ENCODE measurements at places on chromosomes 3 and 15.

GRCh38 chr3:159169828-159170227 lies 368.0 kb downstream of the MFSD1 start:
- DNase-seq: no peak

GRCh38 chr3:168796339-168796738 lies 700.6 kb upstream of the GOLIM4 start:
- no peak for DNase-seq

DNA sequence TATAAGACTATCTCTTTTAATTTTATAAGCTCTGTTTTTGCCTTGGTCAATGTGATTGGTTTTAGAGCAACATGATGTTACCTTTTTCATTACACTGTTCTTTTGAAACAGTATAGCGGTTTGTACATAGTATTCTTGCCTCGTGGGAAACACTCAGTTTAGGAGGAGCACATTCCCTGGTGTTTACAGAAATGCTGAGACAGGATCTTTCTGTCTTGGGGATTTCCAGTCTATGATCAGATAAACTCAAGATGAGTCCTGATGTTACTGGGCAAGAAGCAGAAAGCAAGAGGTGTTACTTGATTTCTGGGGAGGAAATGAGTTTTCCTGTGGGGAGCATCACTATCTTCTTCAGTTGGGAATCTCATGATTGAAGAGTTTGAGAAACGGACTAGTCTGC lies 2.5 kb downstream of the TMEM266 start:
- no peak for DNase-seq

GRCh38 chr15:28975766-28976179 lies 90.0 kb downstream of the APBA2 start:
- DNase-seq: no peak

DNA sequence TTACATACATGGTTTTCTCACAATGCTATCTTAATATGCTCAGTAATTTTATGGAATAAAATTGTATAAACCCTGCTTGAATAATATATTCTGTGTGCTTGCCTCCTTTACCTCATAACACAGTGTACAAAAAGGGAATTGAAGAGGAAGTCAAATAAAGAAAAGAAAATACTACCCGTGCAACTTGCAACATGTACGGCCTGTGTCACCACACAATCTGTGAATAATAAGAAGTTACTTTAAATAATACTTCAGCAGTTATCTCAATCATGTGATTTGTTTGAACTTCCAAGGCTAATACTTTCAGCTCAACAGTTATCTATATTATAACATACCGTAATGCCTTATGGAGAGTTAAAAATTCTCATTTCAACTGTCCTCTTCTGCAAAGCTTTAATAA lies 58.1 kb upstream of the SATB1 start:
- no peak for DNase-seq

GRCh38 chr3:377158-377561 lies 180.6 kb downstream of the CHL1 start:
- no peak for DNase-seq

DNA sequence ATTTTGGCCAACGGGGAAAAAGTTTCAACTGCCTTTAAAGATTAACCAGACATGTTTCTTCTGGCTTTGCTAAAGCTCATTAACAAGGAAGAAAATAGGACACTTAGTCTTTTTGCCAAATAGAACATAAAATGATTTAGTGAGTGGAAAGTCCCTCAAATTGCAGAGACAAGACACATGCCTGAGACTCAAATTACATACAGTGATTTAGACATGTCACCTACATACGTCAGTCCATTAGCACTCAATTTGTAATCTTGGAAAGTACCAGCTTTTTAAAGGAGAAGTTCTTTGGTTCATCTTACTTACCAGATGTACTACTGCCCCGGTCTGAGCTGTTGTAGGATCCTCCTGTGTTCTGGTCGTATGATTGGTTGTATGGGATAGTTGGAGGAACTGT lies 1134.2 kb downstream of the ROBO1 start:
- DNase-seq: no peak

- DNase-seq: no peak
Measured at GRCh38 chr3:193769437-193769836, 176.4 kb downstream of the OPA1 start.

DNA sequence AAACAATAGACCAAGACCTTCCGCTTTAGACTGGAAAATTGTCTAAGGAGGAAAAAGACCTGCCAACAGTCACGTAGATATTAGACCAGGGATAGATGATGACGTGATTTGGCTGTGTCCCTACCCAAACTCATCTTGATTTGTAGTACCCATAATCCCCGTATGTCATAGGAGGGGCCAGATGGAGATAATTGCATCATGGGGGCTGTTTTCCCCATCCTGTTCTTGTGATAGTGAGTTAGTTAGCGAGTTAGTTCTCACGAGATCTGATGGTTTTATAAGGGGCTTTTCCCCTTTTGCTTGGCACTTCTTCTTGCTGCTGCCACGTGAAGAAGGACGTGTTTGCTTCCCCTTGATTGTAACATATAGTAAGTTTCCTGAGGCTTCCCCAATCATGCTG lies 31.7 kb upstream of the SUCLG2 start:
- DNase-seq: no peak

- DNase-seq: no peak
Measured at GRCh38 chr15:59060348-59060747, 44.6 kb upstream of the CCNB2 start.

DNA sequence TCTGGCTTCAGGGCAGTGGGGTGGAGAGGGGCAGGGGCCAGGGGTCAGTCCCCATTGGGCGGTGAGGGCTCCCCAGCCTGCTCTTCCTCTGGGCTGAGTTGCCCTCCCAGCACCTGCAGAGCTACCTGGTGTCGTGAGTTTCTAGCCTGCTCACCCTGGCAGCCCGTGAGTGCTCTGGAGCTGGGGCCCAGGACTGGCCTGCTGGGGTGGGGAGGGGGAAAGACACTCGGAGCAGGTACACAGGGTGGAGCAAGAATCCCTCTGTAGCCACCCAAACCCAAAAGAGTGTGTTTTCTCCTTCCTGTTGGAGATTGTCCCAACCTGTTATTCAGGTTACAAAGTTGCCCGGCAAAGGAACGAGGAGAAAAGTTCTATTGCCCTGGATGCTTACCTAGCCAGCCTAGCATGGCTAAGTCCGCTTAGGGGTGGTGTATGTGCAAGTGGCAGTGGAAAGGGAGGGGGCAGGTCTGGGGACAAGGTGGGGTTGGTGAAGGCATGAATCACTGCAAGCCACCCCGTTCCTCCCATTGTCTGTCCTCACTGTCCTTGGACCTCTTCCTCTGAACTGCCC lies 8.9 kb downstream of the FAM3D start:
- DNase-seq: no peak

- DNase-seq: no peak
Measured at GRCh38 chr15:26433818-26434217, 339.0 kb downstream of the GABRB3 start.

DNA sequence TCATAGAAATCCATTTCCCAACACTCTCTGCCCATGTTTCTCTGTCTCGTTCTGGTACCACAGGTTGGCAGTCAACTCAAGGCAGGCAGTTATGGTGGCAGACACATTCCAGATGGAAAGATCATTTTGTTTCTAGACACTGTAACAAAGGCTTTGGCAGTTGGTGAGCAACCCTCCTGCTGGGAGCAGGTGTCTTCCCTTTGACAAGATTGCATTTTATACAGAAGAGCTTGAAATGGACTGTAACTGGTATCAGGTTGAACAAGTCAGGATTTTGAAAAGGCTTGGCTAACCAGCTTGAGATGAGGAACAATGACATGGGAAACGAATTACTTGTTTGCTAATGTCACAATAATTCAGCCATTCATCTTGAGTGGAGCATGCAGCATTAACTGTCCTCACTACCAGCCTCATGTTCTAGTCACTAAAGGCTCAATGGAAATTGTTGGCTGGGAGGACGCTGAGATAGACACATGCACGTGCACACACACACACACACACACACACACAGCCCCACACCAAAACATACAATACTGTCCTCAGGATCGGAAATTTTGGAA lies 170.0 kb downstream of the SEMA6D start:
- DNase-seq: peak; percentile 96

GRCh38 chr3:172211123-172211522 lies 171.7 kb downstream of the FNDC3B start:
- DNase-seq: no peak

DNA sequence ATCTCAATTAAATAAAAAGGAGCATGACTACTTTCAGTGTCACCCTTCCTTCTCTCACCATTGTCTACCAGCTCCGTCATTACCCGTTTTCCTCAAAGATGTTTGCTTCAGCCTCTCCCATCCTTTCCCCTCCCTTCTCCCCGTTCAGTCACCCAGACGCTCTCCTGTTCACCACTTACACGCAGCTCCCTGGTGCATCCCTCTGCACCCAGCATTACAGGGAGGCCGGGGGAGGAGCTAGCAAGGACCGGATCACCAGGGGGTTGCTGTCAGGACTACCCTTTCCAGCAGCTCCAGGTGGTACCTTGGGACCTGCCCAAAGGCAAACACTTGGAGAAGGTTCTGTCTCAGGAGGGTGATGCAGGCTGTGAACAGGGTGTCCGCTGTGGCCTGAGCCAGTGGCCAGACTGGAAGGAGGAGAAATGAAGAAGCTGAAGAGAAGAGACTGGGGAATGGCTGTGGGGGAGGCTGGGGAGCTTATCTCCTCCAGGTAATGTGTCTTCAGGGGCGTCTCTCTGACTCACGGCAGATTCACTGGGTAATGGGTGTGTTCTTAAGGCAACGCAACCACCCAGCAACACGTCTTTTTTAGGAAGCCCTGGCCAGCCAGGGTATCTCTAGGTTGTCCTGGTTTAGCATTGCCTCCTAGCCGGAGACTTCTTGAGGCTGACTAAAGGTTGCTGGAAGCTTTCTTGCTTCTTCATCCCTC lies 21.8 kb upstream of the BDH1 start:
- DNase-seq: no peak

DNA sequence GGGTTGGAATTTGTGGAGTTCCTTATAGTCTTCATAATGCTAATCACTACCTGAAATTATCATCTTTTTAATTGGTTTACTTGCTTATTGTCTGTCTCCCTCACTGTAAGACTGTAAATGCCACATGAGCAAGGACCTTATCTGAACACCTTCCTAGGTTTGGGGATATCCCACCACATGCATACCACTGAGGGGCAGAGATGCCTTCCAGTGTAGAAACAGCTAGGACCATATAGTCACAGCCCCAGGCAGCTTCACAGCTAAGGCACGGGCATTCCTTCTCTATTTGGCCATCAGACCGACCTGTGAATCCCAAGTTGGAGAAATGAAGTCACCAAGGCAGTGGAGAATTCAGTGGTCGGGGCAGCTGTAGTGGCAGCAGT lies 28.6 kb downstream of the PAQR9 start:
- DNase-seq: no peak

- DNase-seq: no peak
Measured at GRCh38 chr15:80974914-80975313, 14.7 kb downstream of the MESD start.

DNA sequence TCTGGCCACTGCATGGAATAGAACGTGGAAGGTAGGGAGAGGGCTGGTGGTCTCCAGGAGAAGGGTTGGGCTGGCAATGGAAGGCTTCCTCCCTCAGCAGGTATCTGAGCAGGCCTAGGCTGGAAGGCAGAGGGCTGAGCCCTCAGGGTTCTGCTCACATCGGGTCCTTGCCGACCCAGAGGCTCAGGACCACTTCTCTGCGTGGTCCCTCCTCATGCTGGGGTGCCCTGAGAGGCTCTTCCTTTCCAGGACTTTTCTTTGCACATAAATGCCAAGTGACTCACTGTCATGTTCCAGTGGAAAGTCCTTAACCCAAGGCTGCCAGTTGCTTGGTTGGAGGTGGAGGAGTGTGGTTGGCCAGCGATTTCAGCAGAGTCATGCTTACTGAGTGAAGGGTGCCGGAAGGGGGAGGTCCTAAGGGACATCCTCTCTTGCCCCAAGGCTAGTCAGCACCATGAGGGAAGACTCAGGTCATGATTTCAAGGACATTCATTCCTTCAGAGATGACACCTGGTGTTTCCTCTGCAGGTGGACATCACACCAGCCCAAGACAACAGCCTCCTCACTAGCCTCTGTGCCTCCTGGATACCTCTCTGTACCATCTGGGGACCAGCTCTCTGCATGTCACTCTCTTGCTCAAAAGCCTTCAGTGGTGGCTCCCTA lies 8.2 kb downstream of the SLC6A6 start:
- no peak for DNase-seq

DNA sequence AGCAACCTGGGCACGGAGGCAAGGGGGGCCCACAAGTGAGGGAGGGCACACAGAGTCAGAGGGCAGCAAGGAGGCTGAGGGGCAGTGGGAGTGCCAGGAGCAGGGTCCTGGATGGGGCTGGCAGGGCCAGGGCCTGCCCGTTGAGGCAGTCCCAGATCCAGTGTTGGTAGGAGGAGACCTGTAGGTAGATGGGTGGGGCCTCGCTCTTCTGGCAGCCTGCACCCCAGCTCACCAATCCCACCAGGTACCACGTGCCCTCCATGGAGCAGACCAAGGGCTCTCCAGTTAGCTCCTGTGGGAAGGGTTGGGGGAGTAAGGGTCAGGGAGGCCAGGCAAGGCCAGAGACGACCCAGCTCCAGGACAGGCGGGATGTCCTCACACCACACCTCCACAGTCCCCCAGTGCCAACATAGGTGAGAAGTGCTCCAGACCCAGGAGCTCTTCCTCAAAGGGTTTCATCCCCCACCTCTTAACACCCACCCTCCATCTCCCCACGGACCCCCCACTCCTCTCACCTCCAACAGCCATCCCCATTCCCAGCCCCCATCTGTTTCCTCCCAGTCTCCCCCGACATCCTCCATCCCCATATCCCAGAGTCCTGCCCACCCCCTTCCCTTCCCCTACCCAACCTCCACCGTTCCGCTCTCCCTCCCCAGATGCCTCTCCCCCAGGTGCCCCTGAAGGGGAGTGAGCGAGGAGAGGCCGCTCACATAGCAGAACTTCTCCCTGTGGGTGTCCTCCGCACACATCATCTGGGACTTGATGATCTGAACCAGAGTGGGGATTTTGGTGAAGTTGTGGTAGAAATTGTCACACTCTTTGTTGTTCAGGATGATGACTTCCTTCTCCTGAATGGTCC lies 5.2 kb downstream of the PRSS50 start:
- no peak for DNase-seq

GRCh38 chr3:45472795-45473194 lies 84.4 kb downstream of the LARS2 start:
- no peak for DNase-seq

DNA sequence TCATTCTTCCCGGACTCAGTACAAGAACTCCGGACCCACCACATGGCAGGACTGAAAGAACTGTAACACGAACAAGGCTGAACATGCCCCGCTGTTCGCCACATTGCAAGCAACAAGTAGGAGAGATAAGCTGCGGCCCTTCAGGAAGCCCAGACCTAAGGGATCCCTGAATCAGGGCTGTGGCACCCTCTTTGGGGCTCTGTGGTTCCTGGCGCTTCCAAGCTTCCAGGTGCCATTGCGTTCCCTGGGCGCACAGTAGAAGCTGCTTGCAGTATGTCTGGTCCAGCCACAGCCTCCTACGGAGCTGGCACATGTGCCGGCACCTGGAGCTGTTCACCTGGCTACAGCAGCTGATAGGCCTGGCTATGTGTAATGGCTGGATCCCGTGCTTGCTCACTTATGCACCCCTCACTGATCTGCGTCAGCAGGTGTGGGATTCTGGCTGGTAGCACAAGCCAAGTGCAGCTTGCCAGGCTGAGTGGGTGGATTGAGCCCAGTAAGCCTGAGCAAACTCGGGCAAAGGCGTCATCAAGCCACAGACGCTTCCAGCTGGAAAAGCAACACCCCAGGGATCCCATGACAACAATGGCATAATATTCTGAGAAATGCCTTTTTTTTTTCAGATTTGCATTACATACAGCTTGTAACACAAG lies 748.6 kb upstream of the GBE1 start:
- no peak for DNase-seq

GRCh38 chr3:100756441-100756840 lies 47.1 kb downstream of the TFG start:
- DNase-seq: no peak

GRCh38 chr3:57173687-57174086 lies 8.5 kb upstream of the IL17RD start:
- no peak for DNase-seq

Measured in NCI-H187 treated with DMSO at 0.1 percent for 48 hours (cell line).